ENCODE measurements at places on chromosomes 5 and 9. TPM values are rescaled to one million over a fixed set of nuclear protein-coding genes. Genes with fewer than 3 reads are reported as not detected.

RIGI gene
- total RNA-seq, result 13.3 TPM

SH3TC2 gene
- 4.3 TPM for total RNA-seq

SIT1 gene
- total RNA-seq, result not detected

SPEF2 gene
- 0.76 TPM for total RNA-seq

WDR38 gene
- total RNA-seq, result not detected

SLC34A3 gene
- total RNA-seq, result not detected

RASGEF1C gene
- not detected for total RNA-seq

STPG3 gene
- not detected for total RNA-seq

CDC14B gene
- total RNA-seq, result 0.74 TPM

DOCK2 gene
- total RNA-seq, result 0.62 TPM

MUSK gene
- not detected for total RNA-seq

C5orf63 gene
- total RNA-seq, result 5.3 TPM

HEMGN gene
- total RNA-seq, result not detected

NIPSNAP3A gene
- 27.2 TPM for total RNA-seq

ADAMTSL1 gene
- total RNA-seq, result 18.4 TPM

FBXL7 gene
- 32.2 TPM for total RNA-seq

CCNO gene
- total RNA-seq, result 0.88 TPM

PCDHA4 gene
- total RNA-seq, result 0.14 TPM

GPX8 gene
- total RNA-seq, result 147 TPM

SLC36A2 gene
- not detected for total RNA-seq

SPINK7 gene
- not detected for total RNA-seq

SV2C gene
- total RNA-seq, result 0.07 TPM

PLPPR1 gene
- not detected for total RNA-seq

FTMT gene
- total RNA-seq, result not detected

NME5 gene
- total RNA-seq, result 1.4 TPM

PCDHGB5 gene
- 14.4 TPM for total RNA-seq

HTR1A gene
- total RNA-seq, result not detected

SPINK1 gene
- total RNA-seq, result not detected

CNTNAP3 gene
- 19.4 TPM for total RNA-seq

ARHGEF39 gene
- 6.5 TPM for total RNA-seq

Data from endothelial cell of umbilical vein (primary cell).